ENCODE measurements at places on chromosomes 1 and 21.
A peak's percentile ranks its signal among the peaks of the same experiment; 100 is the strongest.

DNA sequence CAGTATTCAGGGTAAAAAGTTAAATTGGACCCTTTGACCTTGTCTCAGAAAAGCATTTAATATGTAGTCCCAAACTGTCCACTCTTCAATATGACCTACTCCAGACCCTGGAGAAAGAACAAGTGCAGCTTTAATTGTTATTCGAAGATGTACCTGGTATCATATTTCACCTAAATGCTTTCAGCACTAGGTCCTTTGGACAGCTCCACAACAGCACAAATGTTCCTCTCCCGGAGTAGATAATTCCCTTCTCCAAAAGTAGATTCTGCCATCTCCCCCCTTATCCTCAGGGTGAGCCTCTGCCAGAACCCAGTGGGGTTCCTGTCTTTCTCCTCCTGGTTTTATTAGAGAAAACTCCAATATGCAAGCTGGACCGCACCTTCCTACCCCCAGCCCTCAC lies 104.5 kb upstream of the AJAP1 start:
- no peak for DNase-seq

GRCh38 chr1:176522310-176522845 lies 59.4 kb downstream of the PAPPA2 start:
- no peak for DNase-seq

DNA sequence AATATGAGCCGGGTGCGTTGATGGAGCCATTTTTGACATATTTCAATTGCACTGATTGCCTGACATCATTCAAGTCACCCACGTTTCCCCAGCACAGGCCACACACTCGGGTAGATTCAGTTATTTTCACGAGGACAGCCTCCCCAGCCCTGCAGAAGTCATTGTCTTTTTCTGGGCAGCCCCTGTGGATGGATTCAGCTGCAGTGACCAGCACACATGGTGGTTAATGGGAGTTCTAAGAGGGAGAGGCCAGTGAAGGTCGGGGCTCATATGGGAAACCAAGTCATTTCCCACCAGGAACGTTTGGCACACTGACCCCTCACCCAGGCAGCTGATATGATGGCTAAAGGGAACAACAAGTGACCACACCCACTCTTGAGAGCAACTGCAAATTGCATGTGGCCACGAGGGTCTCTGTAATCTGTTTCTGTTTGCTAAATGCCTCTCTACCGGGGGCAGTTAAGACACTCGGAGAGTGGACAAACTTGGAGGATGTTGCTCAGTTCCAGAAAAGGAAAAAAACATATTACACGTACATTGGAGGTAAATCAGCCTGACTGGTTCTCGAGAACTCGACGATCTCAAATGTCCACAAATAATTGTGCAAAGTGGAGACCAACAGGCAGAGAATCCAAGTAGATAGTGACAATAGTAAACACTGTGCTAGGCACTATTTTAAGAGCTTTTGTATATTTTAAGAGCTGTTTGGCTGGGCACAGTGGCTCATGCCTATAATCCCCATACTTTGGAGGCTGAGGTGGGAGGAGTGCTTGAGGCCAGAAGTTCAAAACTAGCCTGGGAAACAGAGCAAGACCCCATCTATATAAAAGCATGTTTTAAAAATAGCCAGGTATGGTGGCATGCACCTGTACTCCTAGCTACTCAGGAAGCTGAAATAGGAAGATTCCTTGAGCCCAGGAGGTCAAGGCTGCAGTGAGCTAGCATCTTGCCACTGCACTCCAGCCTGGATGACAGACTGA lies 167.2 kb upstream of the IRF2BP2 start:
- no peak for DNase-seq

DNA sequence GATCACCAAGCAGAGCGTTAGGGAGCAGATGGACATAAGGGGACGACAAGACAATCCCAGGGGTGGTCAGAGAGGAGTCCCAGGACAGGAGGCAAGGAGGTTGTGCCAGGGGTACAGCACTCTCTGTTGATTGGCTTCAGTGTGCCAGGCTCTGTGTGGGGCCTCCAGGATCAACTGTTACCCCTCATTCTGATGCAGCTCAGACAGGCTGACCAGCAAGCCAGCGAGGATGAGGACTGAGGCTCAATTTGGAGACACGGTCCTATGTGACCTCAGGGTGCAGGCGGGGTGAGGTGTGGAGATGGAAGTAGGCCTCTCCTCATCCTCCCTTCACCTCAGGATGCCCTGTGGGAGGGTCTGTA lies 4.0 kb downstream of the HYI start:
- DNase-seq: peak; percentile 9

- no peak for DNase-seq
Observed at GRCh38 chr1:92483610-92484471, 2.9 kb downstream of the GFI1 start.

DNA sequence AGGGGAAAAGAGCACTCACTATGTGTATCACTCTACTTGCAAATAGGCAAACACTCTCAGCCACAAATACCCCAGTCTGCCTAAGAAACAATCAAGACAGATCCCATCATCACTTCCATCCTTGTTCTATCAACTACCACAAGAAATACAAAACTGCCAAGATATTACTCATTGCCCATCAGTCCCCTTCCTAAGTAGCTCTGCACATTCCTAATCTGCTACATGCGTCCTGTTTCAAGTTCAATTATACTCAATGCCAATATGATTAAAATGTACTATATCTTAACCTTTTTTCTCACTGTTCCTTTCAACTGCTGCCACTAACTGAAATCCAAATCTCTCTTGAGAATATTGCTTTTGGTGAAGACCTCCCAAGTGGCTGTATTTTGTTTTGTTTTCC lies 1688.4 kb downstream of the PLA2G4A start:
- no peak for DNase-seq

- DNase-seq: no peak
Observed at GRCh38 chr21:29942034-29942433, 2.2 kb upstream of the GRIK1 start.

GRCh38 chr1:247103859-247104591 lies at the start of gene ZNF669:
Gene ZNF669 (minus strand): TSS chr1:247104356. CDS start chr1:247104199, 157 bp downstream.
- peak; percentile 97 for DNase-seq

All from uterus (tissue), 4 donors.